Activated T-cell treated with anti-CD3 and anti-CD28 coated beads, Interleukin-2, amount 50 U/mL, for 72 hours (primary cell): ENCODE measurements at places on chromosomes 2 and 18. TPM values are rescaled to one million over a fixed set of nuclear protein-coding genes. Genes with fewer than 3 reads are reported as not detected.

Gene GTF2A1L
- not detected for total RNA-seq

Gene CRYBA2
- not detected for total RNA-seq

Gene HOXD9
- not detected for total RNA-seq

DNA sequence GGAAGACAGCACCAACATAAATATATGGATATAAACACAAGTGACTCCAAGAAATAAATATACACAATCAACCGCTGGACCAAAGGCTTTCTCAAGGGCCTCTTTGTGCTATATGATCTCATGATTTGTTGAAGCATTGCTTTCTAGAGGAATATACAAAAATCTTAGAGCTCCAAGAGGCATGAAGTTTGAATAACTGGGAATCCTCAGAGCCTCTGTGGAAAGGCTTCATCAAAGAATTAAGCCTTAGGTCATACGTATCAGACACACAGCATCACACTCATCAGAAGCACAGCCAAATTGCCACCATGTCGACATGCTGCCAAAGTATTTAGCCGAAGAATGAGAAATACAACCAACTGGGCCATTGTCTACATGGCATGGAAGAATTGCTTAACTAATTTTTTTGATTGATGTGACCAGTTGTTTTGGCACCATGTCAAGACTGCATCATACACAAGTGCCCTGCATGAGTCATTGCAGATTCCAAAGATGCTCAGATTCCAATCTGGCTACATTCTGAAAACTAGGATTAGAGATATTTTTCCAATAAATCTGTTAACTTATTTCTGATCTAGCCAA is 860.6 kb upstream of the ZEB2 start:
- no peak for DNase-seq

DNA sequence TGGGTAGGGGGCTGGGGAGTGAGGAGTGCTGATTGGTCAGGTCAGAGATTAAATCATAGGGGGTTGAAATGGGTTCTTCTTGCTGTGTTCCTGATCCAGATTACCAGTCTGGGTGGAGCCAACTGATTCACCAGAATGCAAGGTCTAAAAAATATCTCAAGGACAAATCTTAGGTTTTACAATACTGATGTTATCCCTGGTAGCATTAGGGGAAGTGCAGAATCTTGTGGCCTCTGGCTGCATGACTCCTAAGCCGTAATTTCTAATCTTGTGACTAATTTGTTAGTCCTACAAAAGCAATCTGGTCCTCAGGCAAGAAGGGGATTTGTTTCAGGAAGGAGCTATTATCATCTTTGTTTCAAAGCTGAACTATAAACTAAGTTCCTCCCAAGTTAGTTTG is 289.2 kb upstream of the KYNU start:
- DNase-seq: no peak

DNA sequence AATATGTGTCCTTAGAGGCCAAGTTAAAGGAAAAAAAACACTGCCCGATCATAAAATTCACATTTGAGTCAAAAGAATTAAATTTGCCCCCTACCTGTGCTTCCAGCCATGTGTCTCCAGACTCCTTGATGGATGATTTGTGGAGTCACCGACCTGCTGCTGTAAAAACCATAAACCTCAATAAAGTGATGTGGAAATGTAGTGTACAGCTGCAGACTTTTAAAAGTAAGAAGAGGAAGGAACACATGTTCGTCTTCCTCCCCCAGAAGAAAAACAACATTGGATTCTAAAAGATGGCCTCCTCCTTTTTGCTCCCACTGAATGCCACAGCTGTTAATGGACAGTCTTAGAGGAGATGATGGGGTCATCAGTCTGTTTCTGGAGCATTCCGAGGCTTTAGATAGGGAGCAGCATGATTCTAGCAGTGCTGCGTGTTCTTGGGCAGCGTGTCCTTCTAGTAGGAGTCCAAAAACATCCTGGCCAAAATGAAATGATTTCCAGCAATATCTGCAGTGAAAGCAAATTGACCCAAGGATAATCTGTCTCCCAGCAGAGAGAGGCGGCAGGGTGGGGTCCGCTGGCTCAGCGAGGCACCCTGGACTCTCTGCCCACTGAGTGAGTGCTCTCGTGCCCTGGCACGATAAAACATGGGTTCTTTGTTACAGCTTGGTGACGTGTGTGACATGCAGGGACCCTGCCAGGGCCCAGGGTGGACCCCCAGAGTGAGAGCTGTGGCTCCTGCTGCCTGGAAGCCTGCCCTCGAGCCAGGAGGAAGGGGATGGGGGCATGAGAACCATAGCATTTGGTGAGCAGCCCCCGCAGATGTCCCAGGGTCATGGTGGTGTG is 196.1 kb downstream of the FAM210A start:
- no peak for DNase-seq

DNA sequence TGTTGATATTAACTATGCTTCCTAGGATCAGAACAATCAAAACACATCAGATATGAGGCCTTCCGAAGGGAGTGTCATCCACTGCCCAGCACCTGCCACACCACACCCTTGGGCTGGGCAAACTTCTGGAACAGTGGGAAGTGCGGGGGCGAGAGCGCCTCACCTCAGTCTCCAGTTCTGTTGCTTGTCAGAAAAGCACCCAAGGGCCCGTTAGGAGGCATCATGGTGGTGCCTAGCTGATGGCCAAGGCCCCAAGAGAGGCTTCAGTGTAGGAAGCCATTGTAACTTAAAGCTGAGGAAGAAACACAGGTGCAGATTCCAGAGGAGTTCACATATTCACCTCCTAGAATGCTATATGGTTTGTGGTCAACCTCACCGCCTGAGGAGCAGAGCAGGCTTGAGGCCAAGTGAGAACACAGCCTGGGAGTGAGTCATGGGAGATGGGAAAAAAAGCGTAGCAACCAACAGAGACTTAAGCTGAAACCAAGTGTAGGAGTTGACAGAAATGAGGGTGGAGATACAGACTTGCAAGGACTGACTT is 85.1 kb upstream of the ATL2 start:
- DNase-seq: peak; percentile 73

GRCh38 chr18:34691614-34692013 is 18.5 kb upstream of the DTNA start:
- DNase-seq: no peak

DNA sequence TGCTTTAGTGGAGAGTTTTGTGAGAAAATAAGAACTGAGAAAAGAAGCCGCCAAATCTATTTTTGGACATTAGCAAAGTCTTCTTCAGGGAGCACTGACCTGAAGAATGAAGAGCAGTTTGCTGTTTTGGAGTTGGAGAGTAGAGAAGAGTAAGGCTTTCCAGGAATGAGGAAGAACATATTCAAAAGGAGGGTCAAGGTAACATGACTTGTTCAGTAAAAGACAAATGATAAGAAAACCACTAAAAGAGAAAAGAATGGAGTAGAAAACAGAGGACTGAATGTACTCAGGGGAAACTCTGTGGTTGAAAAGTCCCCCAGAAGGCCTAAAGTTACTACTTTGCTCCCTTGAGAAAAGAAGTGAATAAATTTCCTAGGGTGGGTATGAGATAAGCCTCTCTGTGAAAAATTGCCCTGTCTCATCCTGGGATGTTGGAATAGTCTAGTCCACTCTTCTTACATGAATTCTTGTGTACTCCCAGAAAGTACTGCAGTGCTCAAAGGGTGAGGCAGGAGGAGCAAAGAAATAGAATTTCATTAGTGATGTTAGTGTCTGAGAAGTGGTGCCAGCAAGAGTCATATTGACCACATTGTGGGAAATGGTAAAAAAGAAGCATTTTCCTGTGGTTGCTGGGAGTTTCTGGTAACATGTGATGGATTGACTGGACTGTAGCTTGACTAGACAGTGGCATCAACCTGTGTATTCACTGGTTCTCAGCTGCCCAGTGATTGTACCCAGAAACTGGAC is 27.8 kb downstream of the MBD5 start:
- DNase-seq: no peak

GRCh38 chr2:135048122-135048521 is 875 bp upstream of the MAP3K19 start:
- no peak for DNase-seq

GRCh38 chr2:161703863-161704262 is 79.6 kb downstream of the SLC4A10 start:
- DNase-seq: no peak

- DNase-seq: no peak
Observed at GRCh38 chr2:35783723-35784122, 571.9 kb upstream of the CRIM1 start.

GRCh38 chr2:164620873-164621763 is at the start of gene GRB14:
Gene GRB14, minus strand, starts transcription at chr2:164621482. Its CDS starts 173 bp downstream, at chr2:164621309.
- DNase-seq: peak; percentile 1

DNA sequence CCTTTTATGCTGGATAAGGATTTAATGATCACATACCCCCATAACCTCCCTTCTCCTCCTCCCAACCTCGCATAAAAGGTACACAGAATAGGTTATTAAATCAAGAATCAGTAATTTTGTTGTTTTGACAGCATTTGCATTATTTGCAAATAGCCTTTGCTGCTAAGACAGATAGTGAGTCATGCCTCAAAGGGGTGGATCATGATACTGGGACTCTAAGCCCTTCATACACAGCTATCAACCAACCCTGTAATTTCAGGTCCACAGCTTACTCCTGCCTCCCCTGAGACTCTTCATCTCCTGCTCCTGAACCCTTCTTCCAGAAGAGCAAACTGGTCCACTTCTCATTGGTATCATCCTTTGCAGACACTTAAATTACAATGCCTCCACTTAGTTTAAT is 73.8 kb upstream of the KLHL29 start:
- DNase-seq: no peak
